ENCODE measurements at places on chromosomes 6 and 20.

GRCh38 chr6:81105998-81106397 lies 646.5 kb downstream of the TENT5A start:
- DNase-seq: no peak

DNA sequence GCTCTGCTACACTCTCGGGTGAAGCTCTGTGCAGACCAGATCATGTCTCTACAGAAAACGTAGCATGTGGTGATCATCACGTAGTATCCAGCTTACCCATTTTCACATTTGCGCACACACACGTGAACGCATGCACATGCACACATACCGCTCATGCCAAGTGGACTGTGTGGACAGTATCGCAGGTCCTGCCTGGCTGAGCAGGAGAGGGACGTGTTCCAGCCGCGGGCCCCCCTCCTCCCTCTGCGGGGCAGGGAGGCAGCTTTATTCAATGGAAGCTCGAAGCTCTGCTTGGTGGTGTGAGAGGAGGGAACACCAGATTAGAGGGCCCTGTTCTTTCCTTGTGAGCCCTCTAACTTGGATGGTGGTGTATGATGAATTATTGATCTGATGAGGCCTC lies 51.1 kb downstream of the CDH26 start:
- DNase-seq: no peak

DNA sequence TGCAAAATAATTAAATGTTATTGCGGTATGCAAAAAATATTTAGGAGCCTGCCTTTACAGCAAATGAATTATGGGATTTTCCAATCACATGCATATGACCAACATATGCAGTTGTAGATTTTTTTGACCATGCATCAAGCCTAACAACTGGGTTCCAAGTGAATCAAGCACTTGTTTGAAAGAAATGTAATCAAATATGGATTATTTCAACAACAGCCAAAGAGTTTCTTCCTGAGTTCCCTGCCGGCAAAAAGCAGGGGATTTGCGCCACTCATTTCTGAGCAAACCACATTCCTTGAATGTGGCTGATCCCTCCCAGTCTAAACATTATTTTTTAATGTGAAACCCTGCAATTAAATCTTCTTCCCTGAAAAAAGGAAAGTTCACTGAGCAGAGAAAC lies 100.1 kb upstream of the ADTRP start:
- no peak for DNase-seq

DNA sequence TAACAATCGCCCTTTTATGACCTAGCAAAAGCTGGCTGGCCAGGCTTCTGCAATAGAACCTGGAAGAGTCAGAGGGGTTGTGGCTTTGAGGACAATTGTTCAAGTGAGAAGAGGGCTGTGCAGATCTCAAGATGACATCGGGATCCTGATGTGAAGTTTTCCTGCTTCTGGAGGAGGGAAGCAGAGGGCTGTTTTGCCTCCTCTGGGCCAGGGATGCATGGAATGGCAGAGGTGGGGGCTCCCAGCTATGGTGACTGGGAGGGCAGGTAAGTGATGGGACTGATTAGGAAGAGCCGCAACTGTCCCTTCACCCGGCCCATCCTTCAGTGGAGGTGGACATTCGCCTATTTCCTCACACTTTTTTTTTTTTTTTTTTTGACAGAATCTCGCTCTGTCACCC lies 43.4 kb upstream of the BLCAP start:
- no peak for DNase-seq

GRCh38 chr6:8065519-8065911 lies 1.3 kb upstream of the BLOC1S5 start:
- DNase-seq: no peak

DNA sequence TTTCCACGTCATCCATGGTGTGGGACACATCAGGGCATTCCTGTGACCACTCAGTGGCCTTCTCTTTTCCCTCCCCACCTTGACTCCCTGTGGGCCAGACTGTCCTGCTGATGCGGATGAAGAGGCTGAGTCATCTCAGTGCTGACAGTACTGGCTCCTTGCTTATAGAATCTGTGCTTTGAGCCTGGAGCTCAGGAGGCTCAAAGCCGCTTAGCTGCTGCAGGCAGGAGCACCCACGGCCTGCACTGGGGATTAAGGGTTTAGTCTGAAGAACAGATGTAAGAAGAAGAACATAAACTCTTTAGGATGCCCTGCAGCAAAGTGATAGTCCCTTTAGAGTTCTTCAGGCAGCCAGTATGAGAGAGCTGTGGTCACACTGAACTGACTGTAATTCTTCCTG lies 642.0 kb upstream of the CHD6 start:
- DNase-seq: no peak

GRCh38 chr6:168129292-168130167 lies 50.5 kb upstream of the FRMD1 start:
- no peak for DNase-seq

All from hematopoietic multipotent progenitor cell treated with erythropoietin and hydrocortisone succinate and interleukin-3 and kit ligand, for 17 days (in vitro differentiated cells).